ENCODE measurements at places on chromosomes 13 and 19. TPM values are rescaled to one million over a fixed set of nuclear protein-coding genes. Genes with fewer than 3 reads are reported as not detected.

- no peak for DNase-seq
Measured at GRCh38 chr13:23288564-23288963, 107.8 kb downstream of the SGCG start.

DNA sequence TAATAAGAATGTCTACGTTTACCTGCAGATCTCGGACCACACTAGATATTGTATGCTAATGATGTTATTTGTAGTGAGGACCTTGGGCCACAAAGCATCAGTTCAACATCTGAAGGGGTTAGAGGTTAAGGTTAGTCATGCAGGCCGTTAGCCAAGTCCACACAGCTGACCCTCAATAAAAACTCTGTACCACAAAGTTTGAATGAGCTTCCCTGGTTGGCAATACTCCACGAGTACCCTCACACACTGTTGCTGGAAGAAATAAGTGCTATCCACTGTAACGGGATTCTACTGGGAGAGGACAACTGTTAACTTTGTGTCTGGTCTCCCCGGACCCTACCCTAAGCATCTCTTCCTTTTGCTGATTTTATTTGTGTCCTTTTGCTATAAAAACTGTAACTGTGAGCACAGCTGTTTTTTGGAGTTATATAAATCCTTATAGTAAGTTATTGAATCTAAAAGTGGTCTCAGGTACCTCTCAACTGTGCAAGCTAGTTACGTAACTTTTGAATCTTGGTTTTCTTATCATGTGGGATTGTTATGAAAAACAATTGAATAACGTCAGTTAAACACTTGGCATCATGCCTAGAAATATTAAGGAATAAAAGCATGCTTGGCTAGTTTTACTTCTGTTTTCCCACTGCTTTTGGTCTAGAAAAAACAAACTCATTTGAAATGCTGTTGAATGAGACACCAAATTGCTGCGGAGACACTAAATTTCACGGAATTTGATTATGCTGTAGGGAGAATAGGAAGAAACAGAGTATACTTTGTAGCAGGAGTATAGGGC, 181.5 kb downstream of the DNAJC3 start:
- peak; percentile 85 for DNase-seq

DNA sequence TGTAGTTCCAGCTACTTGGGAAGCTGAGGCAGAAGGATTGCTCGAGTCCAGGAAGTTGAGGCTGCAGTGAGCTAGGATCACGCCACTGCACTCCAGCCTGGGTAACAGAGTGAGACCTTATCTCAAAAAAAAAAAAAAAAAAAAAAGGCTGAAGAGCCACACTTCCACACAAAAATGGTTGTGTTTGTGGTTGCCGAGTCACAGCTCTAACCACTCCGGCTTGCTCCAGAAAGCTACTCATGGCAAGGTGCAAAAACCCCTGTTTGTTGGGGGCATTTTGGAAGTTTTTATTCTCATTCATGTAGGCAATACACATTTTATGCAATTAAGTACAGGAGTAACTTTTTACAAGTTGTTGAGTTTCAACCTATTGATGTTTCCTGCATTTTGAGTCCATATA, 93.5 kb downstream of the INSR start:
- no peak for DNase-seq

GRCh38 chr19:38060331-38060730, 153.3 kb downstream of the SIPA1L3 start:
- DNase-seq = no peak

GRCh38 chr13:29934531-29935308, 84.3 kb upstream of the UBL3 start:
- no peak for DNase-seq

DNA sequence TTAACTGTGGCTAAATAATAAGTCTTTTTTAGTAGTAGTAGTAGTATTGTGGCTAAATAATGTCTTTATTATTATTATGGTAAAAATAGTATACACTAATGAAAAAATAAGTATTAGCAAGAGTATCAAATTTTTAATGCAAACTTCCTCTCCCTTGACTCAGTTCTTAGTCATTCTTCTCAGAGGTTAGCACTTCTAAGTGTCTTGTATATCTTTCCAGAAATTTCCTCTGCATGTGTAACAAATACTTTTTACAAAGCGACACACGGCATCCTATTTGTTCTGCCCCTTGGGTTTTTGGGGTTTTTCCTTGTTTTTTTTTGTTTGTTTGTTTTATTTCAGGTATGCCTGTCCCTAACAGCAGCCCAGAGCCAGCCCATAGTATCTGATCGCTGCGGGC, 20.9 kb downstream of the SIN3B start:
- no peak for DNase-seq

DNA sequence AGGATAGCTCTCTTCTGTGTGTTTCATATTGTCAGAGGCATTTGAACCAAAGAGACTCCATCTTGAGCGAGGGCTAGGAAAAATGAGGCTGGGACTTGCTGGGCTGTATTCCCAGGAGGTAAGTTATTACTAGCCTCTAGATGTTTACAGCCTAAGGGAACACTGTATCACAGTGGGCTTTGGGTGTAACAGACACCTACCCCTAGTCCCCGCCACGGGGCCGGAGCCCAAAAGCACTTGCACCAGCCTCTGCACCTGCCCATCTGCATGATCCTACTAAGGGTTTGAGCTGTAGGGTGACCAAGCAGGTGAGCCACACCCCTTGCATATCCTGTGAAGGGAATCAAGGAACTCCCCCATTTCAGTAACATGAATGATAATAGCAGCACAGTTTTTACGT, 1972.2 kb downstream of the OLFM4 start:
- no peak for DNase-seq

- no peak for DNase-seq
Measured at GRCh38 chr19:17633700-17634099, 54.5 kb downstream of the UNC13A start.

Gene TNFSF11
- polyA plus RNA-seq = not detected
